NCI-H460 (cell line): ENCODE measurements at places on chromosomes 5 and 9.
A peak's percentile ranks its signal among the peaks of the same experiment; 100 is the strongest.

DNA sequence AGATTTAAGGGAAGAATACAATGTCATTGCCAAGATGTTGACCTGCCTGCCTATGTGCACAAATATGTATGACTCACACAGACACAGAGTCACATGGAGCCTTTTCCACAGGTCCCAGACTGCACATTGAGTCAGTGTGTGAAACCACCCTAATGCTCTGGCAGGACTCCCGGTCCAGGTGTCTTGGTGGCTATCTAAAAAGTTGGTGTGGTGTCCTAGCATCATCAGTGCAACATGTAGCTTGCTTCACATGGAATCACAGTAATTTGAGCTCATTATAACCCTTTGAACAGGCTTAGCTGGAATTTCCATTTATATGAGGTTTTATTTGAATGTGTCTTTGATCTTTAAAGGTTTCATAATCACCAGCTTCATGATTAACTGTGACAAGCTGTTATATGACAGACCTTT lies 10.7 kb downstream of the IFNA5 start:
- DNase-seq: peak; percentile 1

GRCh38 chr5:57054671-57055070 lies 102.7 kb upstream of the MIER3 start:
- DNase-seq: no peak

DNA sequence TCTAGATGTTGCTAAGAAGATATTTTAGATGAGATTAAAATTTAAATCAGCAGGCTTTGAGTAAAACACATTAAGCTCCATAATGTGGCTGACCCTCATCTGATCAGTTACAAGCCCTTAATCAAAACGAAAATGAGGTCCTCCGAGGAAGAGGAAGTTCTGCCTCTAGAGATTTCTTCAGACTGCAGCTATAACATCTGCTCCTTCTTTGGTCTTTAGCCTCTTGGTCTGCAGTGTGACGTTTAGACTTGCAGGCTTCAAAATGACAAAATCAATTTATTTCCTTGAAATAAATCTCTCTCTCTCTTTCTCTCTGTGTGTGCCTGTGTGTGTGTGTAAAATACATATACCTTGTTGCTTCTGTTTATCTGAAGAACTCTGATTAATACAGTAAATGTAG lies 1429.8 kb upstream of the CDH9 start:
- DNase-seq: no peak

DNA sequence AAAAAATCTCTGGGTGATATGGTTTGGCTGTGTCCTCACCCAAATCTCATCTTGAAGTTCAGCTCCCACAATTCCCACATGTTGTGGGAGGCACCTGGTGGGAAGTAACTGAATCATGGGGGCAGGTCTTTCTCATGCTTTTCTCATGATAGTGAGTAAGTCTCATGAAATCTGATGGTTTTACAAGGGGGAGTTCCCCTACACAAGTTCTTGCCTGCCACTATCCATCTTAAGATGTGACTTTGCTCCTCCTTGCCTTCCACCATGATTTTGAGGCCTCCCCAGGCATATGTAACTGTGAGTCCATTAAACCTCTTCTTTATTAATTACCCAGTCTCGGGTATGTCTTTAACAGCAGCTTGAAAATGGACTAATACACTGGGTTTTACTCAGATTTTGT lies 513.9 kb downstream of the TLE4 start:
- no peak for DNase-seq

DNA sequence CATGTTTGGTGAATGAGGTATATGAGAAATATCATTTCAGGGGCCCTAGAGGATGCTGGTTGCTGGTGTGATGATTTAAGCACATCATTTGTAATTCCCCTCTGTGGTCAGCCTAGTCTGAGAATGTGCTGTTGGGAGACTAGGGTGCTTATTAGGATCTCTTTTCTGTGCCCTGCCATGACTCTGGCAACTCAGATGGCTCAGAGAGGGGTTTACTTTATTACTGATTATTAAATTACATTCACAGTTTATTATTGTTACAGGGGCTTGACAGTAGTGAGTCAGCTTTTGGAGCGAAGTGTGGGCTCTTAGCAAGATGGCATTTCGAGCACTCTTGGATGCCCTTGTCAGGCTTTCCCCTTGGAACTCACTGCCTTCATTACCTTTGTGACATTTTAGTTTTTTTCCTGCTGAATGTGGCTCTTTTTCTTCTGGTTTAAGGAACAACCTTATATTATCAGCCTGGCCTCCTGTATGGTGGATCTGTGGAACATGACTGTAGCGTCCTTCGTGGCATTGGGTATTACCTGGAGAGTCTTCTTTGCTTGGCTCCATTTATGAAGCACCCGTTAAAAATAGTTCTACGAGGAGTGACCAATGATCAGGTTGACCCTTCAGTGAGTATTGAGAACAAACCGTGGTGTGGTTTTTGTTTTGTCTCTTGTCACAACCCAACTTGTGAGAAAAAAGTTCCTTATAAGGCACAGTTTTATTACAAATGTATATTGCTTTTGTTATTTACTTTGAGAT lies 33.8 kb downstream of the RCL1 start:
- no peak for DNase-seq

GRCh38 chr5:97874491-97874890 lies 691.4 kb upstream of the RIOK2 start:
- DNase-seq: no peak

GRCh38 chr5:148970228-148970627 lies 92.6 kb downstream of the SH3TC2 start:
- no peak for DNase-seq

DNA sequence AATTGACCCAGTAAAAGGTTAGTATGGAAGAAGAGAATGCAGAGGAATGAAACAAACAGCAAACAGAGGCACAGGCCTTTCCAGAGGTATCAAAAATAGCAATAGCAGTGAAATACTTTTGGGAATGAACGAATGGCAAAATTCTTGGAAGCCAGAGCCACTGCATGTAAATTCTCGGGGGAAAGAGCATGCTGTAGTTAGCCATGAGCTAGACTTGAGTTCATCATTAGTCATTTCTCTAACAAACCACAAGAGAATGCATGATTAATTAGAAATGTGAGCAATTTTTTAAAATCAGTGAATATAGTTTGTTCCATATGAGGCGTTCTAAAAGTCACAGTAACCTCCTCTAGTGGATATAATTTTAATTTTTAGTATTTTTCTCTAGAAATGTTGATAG lies 170.3 kb upstream of the PRR16 start:
- DNase-seq: no peak

GRCh38 chr5:150347003-150347402 lies 10.5 kb upstream of the TCOF1 start:
- DNase-seq: no peak

DNA sequence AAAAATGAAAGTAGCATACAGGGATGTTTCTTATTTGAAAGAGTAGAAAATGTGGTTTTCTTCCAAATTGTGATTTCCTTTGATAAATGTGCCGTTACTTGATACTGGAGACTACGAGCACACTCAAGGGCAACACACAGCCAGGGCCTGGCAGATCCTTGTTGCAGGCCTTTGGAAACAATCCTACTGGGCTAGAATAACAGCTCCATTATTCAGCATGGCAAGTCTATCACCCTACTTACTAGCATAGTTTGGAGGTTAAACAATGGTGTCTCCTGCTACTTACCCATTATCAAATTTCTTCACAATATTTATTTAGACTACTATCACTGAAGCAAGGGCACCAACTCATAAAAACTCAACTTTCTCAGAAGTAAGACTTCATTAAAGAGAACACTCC lies 140.8 kb upstream of the ZNF608 start:
- no peak for DNase-seq

GRCh38 chr5:6202968-6203365 lies 175.4 kb downstream of the MED10 start:
- DNase-seq: no peak

DNA sequence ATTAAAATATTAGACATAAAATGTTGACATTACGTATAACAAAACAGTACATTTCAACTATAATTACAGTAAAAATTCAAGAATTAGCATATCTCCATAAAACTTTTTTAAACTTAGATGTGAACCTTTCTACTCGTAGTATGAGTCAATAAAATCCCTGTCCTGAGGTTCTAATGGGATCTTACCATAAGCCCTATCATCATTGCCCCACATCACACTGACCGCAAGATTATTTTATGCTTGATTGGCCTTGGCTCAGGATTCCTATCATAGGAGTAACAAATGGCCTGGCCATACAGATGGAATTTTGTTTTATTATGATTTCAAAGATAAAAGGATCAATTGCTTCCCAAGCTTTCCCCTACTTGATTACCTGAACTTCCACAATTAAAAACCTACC lies 238.3 kb downstream of the MEF2C start:
- no peak for DNase-seq

DNA sequence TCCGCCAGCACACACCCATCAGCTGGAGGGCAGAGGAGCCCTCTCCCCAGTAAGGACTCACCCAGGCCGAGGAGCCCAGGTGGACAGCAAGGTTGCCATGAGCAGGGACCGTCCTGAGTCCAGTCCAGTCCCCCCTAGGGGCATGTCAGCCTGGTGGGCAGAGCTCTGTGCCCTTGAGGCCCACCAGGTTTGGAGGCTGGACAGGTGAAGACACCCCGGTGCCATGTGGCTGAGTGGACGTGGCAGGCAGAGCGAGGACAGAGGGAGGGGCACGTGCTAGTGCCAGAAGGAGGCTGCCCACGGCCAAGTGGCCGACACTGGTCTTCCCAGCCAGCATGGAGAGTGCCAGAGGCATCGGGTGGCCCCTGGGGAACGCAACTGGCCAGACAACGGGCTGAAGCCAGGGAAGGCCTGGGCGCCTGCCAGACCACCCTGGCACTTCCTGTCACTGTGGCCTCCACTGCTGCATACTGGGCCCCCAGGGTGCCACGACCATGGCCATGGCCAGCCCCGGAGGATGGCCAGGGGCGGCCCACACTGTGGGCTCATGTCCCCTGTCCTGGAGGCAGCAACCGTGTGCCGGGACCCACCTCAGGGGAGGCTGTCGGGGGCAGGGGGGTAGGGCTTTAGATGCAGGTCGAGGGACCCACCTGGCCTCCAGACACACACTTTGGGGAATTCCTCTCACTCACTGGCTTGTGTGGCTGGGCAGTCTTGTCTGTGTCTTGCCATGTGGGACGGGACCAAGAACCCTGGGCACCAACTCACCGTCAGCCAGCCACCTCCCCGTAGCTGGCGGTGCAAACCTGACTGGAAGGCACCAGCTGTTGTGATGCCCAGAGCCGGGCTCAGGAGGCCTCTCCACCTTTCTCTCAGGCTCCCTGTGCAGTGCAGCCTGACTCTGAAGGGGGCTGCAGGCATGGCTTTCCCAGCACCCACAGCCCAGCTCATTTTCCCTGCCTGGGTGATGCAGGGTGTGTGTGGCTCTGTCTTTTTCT lies 42.3 kb upstream of the LPCAT1 start:
- no peak for DNase-seq

GRCh38 chr5:91024727-91025126 lies 358.4 kb downstream of the ARRDC3 start:
- DNase-seq: no peak

DNA sequence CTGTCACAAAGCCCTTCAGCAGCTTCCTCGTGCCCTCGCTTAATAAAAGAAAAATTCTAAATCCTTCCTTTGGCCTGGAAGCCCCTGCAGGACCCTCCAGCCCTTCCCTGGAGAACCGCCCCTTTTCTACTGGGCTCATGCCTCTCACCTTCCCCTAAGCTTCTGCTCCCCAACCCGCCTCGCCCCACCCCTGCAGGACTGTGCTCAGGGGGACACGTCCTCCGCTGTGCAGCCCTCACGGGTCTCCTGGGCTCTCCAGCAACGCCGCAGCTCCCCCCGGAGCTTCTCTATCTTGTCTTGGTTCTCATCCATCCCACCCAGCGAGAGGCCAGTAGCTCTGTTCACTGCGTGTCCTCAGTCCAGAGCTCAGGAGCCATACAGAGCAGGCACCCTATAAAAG lies 65.6 kb upstream of the SARDH start:
- no peak for DNase-seq

GRCh38 chr5:151721087-151721646 lies 34.5 kb upstream of the SPARC start:
- no peak for DNase-seq

GRCh38 chr5:72032788-72033187 lies 74.5 kb upstream of the MAP1B start:
- DNase-seq: no peak

DNA sequence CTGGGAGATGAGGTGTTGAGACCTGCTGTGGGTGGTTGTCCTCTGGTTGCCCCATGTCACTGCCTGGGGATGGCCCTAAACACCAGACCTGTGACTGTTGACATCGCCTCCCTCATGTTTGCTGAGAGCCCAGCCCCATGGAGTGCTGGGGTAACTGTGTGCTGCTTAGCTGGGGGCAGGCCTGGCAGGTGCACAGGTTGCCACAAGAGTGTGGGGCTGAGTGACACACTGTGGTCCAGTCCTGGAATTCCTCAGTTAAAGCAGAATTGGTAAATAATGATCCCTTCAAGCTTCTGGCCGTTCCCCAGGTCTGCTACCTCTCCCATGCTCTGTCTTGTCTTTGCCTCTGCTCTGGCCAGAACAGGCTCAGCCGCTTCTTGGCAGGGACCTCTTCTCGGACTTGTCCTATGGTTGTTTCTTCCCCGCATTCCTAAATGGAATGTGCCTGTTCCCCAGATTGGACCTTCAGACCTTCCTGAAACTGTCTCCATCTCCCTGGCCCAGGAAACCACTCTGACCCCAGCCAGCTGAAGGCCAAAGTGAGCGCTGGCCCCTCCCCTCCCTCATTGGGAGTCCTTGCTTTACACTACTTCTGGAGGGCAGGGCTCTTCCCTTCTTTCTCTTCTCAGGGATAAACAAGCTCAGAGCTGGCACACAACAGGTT lies 61.2 kb upstream of the PITX1 start:
- no peak for DNase-seq

- DNase-seq: no peak
These were observed 387.5 kb downstream of the PLK2 start for GRCh38 chr5:58072300-58072965.

GRCh38 chr9:130137081-130137640 lies 35.0 kb upstream of the NCS1 start:
- DNase-seq: no peak

DNA sequence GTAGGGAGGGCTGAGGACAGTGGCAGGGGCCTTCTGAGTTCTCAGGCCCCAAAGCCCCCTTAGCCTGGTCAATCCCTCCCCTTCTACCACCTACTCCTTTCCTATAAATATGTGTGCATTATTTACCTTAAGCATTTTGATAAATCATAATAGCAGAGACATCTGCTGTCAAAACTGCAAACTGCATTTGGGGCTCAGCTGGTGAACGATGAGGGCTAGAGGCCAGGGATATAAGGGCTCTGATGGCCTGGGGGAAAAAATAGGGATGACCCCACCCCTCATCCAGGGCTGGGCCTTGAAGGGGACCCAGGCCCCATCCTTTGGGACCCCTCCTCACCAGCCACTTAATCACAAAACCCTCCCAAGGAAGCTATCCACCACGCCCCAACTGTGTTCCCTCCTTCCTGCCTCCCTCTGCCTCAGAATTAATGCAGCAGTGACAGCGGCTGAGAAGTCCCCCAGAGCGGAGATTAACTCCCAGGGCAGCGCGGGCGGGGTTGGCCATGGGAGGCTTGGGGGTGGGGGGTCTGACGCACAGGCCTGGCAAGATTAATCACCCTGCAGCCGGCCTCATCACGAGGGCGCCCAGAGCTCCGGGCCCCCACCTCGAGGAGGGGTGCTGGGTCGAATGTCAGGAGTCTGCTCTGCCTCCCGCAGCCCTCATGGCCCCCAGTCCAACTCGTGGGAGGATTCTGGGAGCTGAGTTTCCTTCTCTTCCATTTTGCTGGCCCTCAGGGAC lies 42.1 kb downstream of the CXXC5 start:
- DNase-seq: peak; percentile 47
